ENCODE measurements at places on chromosomes 1 and 21.
A peak's percentile ranks its signal among the peaks of the same experiment; 100 is the strongest.

GRCh38 chr21:41847066-41847804 lies 31.9 kb downstream of the PRDM15 start:
- no peaks in the 10 kb centered on the region for H3K27me3 ChIP-seq
- H3K36me3 ChIP-seq, result no peaks in the 10 kb centered on the region
- no peak overlapping the region for H3K27ac ChIP-seq

DNA sequence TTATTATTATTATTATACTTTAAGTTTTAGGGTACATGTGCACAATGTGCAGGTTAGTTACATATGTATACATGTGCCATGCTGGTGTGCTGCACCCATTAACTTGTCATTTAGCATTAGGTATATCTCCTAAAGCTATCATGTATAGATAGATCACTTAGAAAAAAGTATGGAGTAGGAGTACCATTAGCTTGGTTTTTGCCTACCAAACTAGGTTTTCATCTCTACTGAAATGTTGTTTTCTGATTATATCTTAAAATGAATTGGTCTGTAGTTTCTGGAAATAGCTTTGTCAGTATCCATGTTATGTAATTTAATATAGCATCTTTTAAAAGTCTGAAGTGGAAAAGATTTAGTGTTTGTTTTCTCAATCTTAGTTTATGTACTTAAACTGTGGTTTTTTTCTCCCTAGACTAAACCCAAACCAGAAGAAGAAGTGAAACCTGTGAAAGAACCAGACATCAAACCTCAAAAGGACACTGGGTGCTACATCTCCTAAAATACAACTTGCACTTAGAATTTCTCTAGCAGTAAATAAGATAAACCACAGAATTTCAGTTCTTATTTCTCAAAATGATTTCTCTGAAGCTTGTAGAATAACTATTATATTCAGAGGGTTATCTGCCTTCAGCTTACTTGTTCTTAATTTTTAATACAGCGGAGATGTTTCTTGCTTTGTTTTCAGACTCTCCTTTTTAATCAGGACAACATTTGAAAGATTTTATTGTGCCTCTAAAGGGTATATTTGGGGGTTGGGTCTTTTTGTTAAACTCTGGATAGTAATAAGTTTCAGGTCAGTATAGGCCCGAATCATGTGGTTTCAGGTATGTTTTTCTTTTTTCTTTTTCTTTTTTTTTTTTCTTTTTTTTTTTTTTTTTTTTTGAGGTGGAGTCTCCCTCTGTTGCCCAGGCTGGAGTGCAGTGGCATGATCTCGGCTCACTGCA lies 4.5 kb upstream of the FAM177B start:
- H3K4me3 ChIP-seq, result no peak overlapping the region
- DNase-seq, result no peak
- peaks cover 7% of the 10 kb centered on the region for H3K4me1 ChIP-seq
- peaks cover 5% of the 10 kb centered on the region for H3K36me3 ChIP-seq

DNA sequence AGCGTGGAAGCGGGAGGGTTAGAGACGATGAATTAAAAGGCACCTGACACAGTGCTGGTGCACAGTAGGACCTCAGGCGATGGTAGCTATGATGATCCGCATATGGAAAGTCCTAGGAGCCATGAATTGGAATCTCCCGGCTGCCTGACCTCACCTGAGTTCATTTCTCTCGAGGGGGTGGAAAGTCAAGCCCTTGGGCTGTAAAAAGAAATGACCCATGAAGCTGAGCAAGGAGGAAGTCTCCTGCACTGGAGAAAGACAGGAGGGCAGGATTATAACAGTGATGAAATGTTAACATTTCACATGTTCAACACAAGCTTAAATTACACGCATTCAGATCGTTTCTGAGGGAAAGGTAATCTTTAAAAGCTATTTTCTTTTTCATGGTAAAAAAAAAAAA lies 481.2 kb downstream of the MATN1 start:
- H3K27me3 ChIP-seq, result peaks cover 56% of the 10 kb centered on the region
- H3K4me3 ChIP-seq, result no peak overlapping the region
- peaks cover 2% of the 10 kb centered on the region for H3K4me1 ChIP-seq
- peaks cover 5% of the 10 kb centered on the region for H3K36me3 ChIP-seq
- no peak overlapping the region for H3K27ac ChIP-seq
- no peak for DNase-seq

GRCh38 chr1:184056921-184057555 lies 5.5 kb downstream of the TSEN15 start:
- H3K27me3 ChIP-seq, result no peaks in the 10 kb centered on the region
- H3K27ac ChIP-seq, result peak overlapping the region; percentile 53
- no peak for DNase-seq
- no peak overlapping the region for H3K4me3 ChIP-seq
